ENCODE measurements at places on chromosomes 5 and 9.
A peak's percentile ranks its signal among the peaks of the same experiment; 100 is the strongest.

DNA sequence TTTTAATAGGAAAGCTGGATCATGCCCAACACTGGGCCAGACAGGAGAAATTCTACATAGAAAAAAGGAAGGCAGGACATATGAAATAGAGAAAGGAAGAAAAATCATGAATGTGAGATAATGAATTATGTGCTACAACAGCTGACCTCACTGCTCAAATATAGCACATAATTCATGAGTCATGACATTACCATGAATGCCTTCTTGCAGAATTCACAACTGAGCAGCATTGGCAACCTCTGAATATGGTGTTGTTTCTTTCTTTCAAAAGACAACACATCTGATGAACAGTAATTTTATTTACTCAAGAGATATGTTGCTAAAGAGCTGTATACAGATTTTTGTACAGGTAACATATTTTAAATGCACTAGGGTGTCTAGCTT lies 34.4 kb downstream of the APBA1 start:
- no peak for DNase-seq

DNA sequence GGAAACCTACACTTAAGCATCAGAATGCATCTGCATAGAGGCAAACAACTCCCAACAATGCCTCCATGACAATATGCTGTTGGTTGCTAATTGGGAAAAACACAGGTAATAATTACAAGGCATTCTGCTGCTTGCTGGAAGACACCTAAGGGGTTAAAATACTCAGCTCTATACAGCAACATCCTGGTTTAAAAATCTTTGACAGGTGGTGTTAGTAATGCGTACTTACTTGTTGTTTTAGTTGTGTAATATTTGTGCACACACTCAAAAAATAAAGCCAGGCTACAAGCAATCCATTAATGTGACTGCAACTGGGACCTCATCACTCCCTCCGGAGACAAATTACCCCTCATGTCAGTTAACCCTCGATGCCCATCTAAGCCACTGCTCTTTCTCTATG lies 126.3 kb upstream of the ELL2 start:
- no peak for DNase-seq

DNA sequence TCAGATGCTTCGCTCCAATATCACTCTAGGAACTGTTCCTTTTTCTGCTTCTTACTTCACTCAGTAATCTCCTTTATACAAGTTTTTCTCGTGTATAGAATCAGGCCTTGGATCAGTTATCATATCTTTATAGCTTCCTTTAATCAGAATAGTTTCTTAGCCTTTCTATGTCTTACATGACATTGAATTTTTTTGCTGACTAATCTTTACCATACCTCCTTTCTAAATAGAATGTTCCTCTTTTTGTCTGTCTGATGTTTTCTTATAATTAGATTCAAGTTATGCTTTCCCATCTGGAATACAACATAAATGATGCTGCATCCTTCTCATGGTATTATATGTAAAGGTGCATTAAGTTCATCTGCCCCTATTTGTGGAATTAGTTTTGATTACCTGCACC lies 40.2 kb upstream of the TYRP1 start:
- DNase-seq = no peak

- DNase-seq = no peak
These were observed 61.7 kb downstream of the FRMD3 start for GRCh38 chr9:83476513-83476912.

DNA sequence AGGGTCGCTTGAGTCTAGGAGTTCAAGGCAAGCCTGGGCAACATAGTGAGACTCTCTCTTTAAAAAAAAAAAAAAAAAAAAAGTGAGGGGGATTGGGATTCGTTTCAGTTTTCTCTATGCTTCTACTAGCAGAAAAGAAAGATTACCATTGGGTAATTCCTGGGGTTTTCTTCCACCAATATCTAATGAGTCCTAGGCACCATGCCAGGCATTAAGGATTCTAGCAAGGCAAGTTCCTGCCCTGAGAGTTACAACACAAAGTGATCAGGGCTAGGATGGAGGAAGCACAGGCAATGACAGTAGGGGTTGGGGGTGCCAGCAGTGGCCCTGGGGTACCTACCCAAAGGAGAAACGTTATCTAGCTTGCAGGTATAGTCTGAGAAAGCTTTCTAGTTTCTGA lies 90.8 kb downstream of the PCDH1 start:
- DNase-seq = no peak

GRCh38 chr5:72698481-72698880 lies 118.0 kb upstream of the TNPO1 start:
- DNase-seq = no peak

DNA sequence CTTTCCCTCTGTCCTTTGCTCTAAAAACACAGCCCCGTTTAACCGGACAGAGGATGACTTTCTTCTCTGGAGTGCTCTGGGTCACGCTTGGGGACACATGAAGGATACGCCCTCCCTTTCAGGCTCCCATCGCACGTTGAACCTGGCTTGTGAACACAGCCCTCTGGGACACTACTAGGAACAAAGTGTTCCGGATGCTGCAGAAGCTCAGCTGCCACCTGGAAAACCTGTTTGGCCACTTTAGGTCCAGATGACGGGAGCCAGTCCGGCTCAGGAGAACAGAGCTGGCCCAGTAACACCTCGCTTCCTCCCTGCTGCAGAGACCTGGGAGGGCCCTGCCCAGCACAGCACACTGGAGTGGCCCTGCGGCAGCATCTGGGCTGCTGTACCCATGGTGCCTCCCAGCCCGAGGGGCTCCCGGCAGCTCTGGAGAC lies 60.1 kb downstream of the GADD45G start:
- no peak for DNase-seq

DNA sequence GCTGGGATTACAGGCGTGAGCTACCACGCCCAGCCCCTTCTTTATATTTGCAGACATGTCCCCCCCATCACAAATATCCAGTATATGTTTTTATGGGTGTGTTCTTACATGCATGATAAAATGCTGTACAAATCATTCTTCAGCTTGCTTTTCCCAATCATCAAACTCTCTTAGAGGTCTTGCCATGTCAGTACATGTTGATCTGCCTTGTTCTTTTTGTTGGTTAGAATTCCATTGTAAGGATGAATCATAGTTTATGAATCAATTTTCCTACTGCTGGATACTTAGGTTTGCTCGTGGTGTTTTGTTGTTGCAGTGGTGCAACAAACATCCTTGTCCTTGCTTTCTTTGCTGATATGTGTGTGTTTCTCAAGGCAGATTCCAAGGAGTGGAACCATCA lies 79.9 kb upstream of the NEURL1B start:
- DNase-seq = no peak

DNA sequence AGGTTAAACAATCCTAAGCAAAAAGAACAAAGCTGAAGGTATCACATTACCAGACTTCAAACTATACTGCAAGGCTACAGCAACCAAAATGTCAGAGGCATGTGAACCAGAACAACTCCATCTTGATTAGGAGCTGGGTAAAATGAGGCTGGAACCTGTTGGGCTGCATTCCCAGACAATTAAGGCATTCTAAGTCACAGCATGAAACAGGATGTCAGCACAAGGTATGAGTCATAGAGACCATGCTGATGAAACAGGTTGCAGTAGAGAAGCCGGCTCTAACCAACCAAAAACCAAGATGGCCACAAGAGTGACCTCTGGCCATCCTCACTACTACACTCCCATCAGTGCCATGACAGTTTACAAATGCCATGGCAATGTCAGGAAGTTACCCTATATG lies 252.0 kb downstream of the RASEF start:
- DNase-seq = no peak

GRCh38 chr5:36253575-36253974 lies 11.8 kb upstream of the NADK2 start:
- DNase-seq = no peak

GRCh38 chr5:180618829-180619562 lies 27.7 kb upstream of the SCGB3A1 start:
- DNase-seq = no peak

- no peak for DNase-seq
These were observed 187.7 kb upstream of the MPDZ start for GRCh38 chr9:13467157-13467556.

GRCh38 chr9:13673348-13673747 lies 393.9 kb upstream of the MPDZ start:
- DNase-seq = no peak

GRCh38 chr9:121581786-121582600 lies 69.4 kb upstream of the DAB2IP start:
- no peak for DNase-seq

DNA sequence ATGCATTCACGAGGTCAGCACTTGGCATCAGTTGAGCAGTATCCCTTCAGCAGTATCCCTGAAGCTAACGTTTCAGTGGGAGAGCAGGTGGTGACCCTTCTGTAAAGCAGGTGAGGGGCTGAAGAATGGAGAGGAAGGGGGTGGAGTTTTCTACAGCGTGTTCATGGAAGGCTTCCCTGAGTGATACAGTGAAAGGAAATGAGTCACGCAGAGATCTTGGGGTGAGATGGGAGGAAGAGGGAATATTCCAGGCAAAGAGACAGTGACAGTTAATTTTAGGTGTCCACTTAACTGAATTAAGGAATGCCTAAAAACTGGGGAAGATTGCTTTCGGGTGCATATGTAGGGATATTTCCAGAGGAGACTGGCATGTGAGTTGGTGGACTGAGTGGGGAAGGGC lies 25.7 kb downstream of the TAS2R1 start:
- DNase-seq = no peak

DNA sequence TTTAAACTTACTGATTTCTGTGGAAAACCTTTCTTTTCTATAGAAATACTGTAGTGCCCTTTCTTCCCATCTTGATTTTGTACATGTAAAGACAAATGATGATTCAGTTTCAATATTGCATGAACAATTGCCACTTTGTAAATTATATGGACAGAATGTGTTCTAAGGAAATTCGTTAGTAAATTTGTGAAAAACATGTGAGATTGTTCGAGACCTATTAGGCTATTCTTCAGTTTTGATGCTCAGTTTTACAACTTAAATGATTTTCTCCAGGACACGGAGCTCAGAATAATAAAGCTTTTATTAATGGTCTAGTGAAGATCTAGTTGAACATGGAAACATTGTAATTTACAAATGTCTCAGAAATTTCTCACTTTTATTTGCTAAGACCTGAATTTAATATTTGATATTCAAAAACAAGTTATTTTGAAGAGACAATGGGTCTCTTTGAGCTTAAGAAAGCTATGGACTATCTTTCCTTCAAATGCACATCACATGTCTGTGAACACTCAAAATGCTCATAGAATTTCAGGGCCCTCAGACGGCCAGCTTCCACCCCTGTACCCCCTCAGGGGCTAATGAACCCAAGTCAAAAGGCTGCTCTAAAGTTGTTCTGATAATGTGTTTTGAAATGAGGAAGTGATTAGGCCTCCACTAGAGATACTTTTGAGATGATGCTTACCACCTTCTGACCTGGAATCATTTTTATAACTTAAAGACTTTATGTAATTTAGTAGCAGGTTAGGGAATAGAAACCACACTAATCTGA lies 54.1 kb upstream of the FSD1L start:
- DNase-seq = no peak

DNA sequence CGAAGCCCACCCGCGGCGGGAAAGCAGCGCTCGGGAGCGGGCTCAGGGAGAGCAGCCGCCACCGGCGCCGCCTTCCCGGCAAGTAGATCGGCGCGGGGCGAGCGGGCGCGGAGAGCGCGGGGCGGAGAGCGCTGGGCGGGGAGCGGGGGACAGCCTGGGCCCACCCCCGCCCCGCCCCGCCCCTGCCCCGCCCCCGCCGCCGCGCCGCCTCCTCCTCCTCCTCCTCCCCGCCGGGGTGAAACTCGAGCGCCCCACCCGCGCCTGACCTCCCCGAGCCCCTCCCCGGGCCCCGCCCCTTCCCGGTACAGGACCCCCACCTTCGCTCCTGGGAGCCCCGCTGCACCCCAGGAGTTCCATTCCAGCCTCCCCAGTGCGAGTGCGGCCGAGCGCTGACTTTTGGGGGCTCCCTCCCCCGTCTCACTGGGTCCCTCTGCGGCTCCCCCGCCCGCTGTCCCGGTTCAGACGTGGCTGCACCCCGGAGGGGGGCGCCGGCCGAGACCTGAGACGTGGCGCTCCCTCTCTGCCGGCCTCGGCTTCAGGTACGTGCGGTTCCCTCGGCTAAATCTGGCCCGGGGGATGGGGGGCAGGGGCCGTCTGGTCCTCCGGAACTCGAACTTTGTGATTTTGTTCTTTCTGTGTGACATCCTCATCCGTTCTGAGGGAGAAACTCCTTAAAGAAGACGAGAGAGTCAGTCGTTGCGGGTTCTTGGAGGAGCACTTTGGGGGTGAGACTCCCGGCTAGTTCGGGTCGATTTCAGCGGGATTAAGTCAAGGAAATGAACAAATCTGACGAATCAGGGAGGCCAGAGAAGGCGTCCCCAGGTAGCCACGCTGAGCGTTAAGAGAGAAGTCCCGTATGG lies at the start of gene SEMA5A:
Gene SEMA5A, minus strand, starts transcription at position 84 of the 860 bp plus-strand sequence. CDS start 166,129 bp downstream, outside the sequence.
- DNase-seq = peak; percentile 81

DNA sequence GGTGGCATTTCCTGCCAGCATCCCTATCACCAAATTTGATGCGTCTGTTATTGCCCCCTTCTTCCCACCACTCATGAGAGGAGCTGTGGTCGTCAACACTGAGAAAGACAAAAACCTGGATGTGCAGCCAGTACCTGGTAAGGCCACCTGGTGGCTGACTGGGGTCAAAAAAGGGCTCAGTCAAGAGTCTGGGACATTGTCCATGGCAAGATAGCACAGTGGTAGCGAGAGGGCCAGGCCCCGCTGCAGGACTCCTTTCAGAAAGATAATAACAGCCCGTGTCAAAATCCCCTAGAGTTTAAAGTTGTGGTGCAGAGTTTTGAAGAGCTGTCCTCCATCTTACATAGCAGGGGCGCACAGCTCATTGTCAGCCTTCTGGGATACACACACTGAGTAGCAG lies 40.8 kb downstream of the CSF1R start:
- no peak for DNase-seq

DNA sequence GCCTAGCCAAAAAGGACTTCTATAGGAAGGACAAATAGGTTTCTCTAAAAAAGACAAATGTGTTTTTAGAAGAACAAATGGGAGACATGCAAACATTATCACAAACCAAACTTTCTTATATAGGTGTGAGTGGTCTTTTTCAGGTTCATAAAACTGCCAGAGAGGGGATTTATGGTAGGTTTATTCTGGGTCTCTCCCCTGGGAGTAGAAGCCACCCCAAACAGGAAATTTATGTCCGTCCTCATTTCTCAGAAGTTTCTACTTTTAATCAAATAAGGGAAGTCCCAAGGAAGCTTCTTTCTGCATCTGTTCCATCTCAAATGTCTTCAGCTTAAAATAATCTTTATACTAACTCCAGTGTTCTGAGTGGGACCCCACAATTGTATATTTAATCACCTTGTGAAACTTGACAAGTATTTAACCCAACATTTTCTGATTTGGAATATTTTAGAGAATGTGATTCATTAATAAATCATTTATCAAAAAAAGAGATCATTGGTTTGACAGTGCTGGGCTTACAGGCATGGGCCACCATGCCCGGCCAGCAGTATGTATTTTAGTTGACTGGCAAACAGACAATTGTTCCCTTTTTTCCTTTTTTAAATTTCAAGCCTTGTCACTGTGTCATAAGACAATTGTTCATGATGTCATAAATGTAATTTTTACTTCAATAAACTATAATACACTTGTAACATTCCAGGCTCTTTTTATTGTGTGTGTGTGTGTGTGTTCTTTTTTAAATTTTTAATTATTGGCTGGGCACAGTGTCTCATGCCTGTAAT lies 44.6 kb upstream of the GLDC start:
- no peak for DNase-seq
